ENCODE measurements at places on chromosomes 16 and 17.
A peak's percentile ranks its signal among the peaks of the same experiment; 100 is the strongest.

DNA sequence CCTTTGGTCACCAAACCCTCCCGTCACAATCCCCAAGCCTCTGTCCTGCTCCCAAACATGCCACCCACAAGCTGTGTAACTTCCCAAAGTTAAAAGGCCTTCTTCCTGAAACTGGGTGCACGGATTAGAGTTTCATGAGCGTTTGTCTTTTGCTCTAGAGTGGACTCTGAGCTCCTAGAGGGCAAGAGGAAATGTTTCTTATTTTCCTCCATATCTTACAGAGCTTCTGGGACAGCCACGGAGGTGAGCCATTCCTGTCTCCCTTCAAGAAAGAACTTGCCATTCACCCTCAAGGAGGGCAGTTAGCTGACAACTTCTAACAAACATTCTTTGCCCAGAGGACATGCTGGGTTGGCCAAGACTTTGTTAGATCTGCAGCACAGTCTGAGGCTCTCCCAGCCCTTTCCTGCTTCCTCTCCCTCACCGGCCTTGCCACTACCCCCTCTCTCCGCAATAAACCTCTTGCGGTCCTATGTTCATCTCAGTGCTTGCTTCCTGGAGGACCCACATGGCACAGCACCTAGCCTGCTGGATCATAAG, 2.6 kb upstream of the MYCBPAP start:
- no peak for DNase-seq

GRCh38 chr16:74716355-74716754, 15.7 kb upstream of the MLKL start:
- DNase-seq: no peak

DNA sequence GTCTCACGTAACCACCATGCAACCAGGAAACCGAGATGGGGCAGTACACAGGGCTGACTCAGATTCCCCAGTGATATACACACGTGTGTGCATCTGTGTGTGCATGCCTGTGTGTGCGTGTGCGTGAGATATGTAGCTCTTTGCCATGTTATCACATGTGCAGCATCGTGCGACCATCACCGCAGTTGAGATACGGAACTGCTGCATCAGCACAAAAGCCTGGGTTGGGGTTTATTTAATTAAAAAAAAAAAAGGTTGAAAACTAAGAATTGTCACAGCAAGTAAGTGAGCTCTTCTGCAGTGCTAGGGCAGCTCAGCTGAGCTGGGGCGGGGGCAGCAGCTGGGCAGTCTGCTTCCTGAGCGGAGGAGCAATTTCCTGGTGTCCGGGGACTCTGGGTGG, 152.5 kb downstream of the RBFOX3 start:
- DNase-seq: no peak

- no peak for DNase-seq
Observed at GRCh38 chr17:16304830-16305229, 48.4 kb downstream of the CENPV start.

DNA sequence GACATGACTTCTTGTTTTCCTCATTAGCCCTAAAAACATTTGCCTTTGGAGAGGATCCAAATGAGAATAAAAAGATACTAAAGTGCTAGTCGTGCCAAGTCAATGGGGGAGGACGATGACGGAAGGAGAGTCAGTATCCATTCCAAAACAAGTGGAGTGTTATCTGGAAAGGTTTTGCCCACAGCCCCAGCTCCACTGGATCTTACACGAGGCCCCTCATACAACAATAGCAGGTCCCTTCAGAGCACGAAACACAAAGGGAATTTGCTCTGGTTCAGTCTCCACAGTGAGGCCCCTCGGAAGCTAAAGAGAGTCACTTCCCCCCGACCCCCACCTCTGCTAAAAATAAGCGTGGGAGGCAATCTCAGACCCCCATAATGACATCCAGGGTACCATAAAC, 496.9 kb upstream of the ZFHX3 start:
- no peak for DNase-seq

- DNase-seq: no peak
Observed at GRCh38 chr16:10693889-10694288, 841 bp downstream of the TEKT5 start.

DNA sequence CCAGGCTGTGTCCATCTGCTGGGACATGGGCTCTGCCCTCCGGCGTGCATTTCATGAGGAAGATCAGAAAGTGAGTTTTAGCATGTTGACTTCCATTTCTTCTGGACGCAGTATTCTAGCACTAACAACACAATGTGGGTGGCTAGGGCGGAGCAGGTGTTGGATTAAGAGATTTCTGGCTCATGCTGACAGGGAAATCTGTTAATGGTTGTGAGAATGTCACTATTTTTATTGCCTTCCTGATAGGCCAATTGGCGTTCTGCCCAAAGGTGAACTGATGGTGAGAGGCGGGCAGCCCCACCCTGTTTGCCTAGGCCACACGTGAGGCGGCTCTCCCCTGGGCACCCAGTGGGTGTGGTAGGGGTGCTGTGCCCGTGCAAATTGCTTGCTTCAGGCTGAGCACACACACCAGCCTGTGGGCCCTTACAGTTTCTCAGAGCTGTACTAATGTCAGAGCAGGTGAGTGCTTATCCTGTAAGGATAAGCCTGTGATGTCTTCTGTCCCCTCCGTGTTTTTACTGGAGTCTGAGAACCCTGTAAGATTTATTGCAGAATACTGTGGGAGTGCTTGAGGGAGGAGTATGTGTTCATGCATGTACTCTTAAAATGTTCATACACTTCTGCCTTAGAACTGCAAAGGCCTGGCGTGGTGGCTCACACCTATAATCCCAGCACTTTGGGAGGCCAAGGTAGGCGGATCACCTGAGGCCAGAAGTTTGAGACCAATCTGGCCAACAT, 30.9 kb downstream of the PGS1 start:
- no peak for DNase-seq

DNA sequence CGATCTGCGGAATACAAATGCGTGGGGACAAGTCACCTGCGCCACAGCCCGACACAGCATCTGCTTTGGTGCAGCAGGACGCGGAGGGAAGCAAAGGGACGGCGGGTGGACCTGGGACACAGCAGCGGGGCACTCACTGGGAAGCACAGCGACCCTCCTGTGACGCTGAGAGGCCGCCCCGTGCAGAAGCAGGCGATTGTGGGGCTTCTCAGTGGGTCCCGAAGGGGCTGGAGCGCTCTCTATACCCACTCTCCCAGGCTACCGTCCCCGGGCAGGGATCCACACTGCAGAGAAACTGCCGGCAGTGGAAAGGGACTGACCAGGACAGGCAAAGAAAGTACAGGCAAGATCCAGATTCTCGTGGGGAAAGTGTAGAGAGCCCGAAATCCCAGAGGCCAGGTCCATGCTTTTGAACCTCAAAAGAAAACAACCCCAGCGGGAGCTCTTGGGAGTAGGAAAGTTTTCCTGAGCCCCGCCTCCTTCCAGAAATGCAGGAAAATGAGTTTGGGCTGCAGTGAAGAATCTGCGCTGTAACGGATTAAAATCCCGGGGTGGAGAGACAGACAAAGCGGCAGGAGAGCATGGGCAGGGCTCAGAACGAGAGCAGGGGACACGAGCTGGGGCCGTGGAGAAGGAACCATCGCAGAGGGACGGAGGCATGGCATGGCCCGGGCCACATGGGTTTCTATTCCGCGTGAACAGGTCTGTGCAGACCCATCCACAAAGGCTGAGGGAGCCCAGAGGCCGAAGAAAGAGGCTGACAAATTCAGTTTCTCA, 12.7 kb downstream of the COX4I1 start:
- no peak for DNase-seq

GRCh38 chr17:82323514-82324234, 6.3 kb upstream of the CD7 start:
- no peak for DNase-seq

DNA sequence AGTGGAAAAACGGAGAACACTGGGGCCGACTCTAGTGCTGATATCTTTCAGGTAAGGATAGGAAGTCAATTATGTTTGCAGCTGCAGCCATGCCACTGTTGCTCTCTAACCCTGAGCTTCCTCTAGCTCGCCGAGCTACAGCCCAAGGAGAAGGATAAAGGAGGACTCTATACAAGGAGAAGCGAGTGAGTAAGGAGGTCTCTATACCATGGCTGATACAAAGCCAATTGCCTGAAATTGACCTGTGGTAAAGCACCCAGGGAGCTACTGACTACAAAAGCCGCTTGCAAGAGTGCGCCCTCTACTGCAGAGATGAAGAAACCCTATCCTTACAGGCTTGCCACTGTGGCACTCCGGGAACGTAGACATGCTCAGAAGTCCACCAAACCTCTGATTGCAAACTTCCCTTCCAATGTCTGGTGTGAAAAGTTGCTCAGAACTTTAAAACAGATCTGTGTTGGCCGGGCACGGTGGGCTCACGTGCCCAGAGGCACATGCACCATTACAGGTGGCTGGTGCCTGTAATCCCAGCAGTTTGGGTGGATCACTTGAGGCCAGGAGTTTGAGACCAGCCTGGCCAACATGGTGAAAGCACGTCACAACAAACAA, 10.8 kb upstream of the SLC46A1 start:
- DNase-seq: peak; percentile 29

DNA sequence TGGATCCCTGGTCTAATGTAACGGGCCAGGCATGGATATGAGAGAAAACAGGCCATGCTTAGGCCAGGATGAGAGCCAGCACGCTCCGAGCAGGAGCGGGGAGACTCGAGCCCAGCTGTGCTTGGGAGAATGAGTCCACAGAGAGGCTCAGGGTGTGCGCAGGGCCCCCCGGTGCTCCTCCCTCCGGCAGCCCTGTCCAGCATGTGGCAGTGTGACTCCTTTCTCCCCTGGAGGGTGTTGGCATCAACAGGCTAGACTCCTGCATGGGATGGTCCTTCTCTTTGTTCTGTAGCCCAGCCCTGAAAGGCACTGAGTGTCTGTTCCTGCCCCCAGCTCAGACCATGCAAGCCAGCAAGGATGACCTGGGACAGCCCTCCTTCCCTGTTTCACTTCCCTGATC, 23.4 kb downstream of the PGS1 start:
- no peak for DNase-seq

GRCh38 chr16:63201851-63202250, 1165.6 kb upstream of the CDH8 start:
- DNase-seq: no peak

DNA sequence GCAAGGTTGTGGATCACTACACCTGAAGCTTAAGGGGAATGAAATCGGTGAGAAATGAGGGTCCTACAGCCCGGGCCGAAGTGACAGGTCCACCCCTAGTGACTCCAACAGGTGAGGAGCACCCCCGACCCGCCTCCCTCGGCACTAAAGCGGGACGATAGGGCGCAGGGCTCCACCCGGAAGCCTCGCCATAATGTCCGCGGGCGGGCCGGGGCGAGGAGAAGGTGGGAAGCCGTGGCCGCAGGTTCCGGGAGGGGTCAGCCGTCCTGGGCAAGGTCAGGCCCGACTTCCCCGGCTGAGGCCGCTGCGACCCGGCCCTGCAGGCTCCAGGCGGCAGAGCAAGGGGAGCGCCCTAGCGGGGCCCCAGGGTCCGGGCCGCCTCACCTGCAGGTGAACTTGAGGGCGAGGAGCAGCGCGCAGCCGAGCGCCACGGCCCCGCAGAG, 543 bp downstream of the TXNDC11 start:
- DNase-seq: peak; percentile 64

- DNase-seq: no peak
Observed at GRCh38 chr16:50505714-50506542, 42.3 kb upstream of the NKD1 start.

- DNase-seq: no peak
Observed at GRCh38 chr17:82272495-82273326, 789 bp downstream of the CSNK1D start.

GRCh38 chr17:75808905-75809621, 24.5 kb downstream of the UNK start:
- DNase-seq: no peak

DNA sequence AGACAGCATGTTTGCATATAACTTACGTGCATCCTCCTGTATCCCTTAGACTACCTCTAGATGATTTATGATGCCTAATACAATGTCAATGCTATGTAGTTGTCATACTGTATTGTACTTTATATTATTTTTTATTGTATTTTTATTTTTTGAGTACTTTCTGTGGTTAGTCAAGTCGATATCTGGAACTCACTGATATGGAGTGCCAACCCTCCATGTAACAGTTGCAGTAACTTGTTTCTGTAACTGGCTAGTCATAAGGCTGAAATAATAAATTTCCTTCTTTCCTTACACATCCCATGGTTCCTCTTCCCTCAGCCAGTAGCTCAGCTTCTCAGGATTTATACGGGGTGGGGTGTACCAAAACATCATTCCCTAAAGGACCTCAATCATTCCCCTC, 23.5 kb downstream of the MPHOSPH6 start:
- no peak for DNase-seq

DNA sequence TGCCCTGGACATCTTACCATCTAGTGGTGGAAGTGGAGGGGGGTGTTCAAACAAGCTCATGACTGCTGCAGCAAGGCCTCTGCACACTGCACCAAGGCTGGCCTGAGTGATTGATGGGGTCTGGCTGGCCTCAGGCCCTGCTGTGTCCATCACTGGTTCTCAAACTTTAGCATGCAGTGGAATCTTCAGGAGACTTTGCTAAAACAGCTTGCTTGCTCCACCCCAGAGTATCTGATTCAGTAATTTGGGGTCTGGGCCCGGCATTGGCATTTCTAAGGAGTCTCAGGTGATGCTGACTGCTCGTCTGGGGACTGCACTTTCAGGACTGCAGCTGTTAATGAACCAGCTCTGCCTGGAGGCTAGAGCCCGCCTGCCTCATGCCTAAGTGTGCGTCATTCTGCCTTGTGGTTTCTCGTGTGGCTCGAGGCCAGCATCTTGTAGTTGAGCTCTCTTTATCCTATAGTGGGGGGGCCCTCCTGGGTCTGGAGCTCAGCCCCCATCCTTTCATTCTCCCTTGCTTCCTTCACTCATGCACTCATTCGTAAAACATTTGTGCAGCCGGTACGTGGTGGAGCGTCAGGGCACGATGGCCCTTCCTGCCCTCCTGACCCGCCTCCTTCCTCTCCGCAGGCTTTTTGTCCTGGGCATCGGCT, 4.1 kb downstream of the MGAT5B start:
- DNase-seq: peak; percentile 2

GRCh38 chr16:15536843-15537242, 102.5 kb downstream of the BMERB1 start:
- no peak for DNase-seq

- no peak for DNase-seq
Observed at GRCh38 chr17:42408061-42408460, 15.0 kb downstream of the CAVIN1 start.

- no peak for DNase-seq
Observed at GRCh38 chr17:18224387-18225120, 881 bp upstream of the LLGL1 start.

GRCh38 chr16:2048116-2048543, 345 bp downstream of the TSC2 start:
- DNase-seq: no peak

DNA sequence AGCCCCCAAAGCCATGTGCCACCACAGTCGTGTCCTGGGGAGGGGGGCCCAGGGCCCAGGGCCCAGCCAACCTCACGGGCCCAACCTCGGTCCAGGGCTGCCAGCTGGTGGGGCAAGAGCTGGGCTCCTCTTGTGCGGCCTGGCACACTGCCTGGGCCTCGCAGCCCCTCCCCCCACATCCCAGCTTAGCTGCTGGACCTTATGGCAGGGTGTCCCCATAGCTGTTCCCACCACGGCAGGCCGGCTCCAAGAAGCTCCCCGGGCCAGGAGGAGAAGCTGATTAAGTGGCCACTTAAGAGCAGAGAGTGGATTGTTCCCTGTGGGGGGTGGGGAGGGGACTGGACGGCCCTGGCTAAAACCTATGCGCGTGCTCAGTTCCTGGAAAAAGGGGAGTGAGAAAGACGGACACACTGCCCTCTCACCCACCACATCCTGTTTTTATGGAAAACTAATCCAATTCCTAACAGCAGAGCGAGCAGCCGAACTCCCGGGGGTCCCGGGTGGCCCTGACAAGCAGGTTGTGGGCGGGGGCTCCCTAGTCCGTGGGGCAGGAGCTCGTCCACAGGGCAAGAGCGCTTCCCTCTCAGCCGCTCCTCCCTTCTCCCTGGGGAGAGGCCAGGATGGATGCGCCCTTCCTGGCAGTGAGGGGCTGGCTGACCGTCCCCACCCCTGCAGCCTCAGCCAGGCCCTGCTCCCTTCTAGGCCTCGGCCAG, 16.8 kb downstream of the PIEZO1 start:
- DNase-seq: no peak
